CD4-positive, alpha-beta T cell treated with Interleukin-15 for 4 hours (primary cell): ENCODE measurements at places on chromosomes 6 and 20.

DNA sequence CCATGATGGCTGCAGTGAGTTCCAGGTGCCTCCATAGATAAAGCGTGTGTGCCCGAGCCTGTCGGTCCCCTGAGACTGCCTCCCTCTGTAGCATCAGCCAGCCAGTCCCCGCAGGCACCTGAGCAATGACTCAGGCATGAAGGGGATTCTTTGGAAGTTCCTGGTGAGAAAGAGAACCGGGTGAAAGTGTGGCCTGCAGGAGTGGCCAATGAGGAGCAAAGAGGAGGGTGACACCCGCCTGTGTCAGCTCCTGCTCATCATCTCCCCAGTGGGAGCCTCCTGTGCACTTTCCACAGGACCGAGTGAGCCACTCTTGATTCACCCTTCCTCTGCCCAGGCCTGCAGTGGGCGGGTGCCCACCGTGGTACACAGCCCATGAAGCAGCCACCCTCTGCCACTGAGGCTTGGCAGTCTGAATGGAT lies 71.2 kb upstream of the PTPN1 start:
- DNase-seq: no peak

DNA sequence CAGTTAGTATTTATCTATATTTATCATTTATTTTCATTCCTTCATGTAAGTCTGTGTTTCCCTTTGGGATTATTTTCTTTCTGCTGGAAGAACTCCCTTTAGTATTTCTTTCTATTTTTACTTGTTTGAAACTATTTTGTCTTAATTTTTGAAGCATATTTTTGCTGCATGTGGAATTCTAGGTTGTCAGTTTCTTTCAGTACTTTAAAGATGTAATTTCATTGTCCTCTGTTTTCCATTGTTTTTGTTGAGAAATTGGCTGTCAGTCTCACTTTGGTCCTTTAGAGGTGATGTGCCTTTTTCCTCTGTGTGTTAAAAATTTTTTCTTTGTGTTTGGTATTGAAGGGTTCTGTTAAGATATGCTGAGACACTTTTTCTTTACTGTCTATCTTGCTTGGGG lies 17.1 kb downstream of the RNF182 start:
- DNase-seq: no peak

DNA sequence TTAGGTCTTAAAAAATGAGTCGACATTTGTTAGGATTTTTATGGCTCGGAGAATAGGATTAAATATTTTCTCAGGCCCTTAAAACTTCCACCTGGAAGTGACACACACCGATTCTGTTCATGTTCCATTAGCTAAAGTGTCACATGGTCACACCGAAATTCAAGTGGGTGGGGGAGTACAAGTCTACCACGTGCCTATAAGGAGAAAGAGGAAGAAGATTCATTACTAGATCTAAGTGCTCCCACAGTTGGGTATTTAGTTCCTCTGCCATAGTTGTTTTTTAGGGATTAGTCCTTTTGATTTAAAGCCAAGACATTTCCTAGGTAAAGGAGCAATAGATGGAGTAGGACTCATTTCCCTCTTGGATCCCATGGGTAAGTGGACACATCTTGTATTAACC lies 4.9 kb upstream of the TOX2 start:
- no peak for DNase-seq

DNA sequence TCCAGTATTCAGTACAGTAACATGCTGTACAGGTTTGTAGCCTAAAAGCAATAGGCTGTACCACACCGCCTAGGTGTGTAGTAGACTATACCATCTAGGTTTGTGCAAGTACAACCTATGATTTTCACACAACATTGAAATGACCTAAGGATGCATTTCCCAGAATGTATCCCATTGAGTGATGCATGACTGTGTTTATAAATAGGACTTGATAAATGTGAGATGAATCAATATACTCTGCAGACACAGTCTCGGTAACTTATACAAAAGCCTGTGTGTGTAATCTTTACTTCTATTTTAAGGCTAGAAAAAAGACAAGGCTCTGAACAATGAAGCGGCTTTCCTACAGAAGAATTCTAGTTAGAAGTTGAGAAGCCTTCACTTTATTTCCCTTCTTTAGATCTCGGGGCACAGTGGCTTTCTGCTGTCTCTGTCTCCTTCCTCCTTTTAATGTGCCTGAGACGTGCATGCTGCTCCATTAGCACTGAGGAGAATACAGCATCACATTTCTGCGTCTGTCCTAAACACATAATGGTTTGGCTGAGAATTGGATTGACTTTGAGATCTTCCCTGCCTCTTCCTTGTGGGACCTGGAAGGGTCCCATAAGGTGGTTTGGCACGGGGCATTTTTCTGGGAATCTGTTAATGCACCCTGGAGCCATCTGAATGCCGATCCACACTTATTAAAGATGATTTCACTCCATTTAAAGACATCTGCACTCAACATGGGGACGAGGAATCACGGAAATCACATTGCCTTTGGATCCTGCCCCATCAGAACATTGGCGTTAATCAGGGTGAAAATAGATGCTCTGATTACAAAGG lies 112.5 kb downstream of the SCML4 start:
- no peak for DNase-seq

DNA sequence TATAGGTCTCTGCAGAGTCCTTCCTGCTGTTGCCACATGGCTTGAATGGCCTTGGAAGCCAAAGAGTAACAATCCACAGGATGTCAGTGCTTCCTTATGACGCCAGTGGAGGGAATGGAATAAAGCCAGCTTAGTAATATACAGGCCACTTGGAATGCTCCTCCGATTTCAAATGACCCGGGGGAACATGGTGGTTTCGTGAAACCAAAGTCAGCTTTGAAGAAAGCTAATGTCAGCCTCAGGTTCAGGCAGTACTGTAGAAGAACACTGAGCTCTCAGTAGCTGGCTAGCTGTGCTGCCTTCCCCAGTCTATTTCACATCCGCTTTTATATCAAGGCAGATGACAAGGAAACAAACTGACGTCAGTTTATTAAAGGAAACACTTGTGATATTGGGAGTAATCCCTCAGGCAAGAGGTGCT lies 189.1 kb downstream of the DTNBP1 start:
- DNase-seq: no peak

DNA sequence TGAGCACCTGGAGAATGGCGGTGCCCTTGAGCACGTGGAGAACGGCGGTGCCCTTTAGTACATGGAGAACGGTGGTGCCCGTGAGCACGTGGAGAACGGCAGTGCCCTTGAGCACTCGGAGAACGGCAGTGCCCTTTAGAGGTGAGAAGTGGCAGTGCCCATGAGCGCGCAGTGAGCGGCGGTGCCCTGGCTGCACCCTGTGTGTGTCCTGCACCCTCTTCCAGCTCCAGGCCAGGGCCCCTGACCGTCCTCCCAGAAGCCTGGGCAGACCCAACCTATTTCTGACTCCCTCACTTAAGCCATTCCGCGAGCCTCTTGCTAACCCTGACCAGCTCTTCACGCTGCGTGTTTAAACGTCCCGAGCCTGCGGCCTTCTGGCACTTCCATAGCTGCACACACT lies 151.3 kb downstream of the DLL1 start:
- DNase-seq: no peak

DNA sequence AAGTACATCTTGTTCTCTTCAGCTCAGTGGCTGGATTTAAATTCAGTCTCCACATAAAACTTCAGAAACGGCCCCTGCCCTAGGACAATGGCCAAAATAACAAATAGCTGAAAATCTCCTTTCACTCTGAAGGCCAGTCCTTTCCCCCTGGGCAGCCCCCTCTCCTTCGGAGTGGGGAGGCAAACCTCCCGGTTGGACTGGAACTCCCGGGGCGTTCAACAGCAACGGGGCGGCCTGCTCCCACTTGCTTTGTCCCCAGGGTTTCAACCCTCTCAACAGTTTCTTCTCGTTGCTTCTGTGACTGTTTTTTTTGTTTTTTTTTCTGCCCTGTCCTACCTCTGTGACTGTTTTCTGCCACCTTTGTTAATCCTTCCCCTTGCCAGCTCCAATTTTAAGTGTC lies 102.6 kb upstream of the DUSP22 start:
- no peak for DNase-seq

- DNase-seq: no peak
Measured at GRCh38 chr6:157838718-157839430, 15.8 kb downstream of the SNX9 start.

GRCh38 chr6:167472148-167472547 lies 147.3 kb downstream of the TTLL2 start:
- no peak for DNase-seq

DNA sequence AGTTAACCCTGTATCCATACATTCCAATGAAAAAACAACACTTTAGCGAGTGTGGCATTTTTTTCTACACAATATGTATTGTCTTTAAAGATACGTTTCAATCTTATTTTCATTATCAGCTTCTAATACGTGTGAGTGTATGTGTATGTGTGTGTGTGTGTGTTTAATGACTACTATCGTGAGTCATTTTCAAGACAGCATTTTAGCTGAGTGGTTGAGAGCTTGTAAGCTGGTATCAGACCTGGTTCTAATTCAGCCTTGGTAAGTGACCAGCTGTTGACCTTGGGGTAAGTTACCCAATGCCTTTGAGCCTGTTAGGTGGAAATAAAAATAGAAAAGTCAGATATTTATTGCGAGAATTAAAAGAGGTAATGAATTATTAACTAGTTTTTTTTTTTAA lies 320.0 kb upstream of the NT5E start:
- no peak for DNase-seq

DNA sequence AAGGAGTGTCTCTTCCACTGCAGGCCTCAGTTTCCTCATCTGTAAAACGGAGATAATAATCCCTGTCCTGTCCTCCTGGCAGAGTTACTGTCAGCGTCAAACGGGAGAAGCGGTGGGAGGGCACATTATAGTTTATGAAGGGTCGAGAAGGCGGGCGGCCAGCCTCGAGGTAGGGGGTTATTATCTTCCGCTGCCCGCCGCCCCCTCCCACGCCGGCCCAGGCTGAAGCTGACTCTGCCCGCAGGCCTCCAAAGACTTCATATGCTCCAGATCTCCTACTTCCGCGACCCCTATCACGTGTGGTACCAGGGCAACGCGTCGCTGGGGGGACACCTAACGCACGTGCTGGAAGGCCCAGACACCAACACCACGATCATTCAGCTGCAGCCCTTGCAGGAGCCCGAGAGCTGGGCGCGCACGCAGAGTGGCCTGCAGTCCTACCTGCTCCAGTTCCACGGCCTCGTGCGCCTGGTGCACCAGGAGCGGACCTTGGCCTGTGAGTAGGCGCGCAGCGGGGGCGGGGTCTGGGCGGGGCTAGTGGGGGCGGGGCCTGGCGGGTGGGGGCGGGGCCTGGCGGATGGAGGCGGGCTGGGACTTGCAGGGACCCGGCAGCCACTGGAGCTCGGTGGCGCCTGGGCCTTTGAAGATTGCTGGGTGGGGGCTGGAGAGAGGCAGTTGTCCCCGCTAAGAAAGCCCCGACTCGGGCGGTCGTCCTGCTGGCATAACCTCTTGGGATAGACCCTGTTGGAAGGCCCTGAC lies 2.8 kb downstream of the PROCR start:
- DNase-seq: no peak

GRCh38 chr6:14880052-14880451 lies 365.8 kb upstream of the JARID2 start:
- no peak for DNase-seq

DNA sequence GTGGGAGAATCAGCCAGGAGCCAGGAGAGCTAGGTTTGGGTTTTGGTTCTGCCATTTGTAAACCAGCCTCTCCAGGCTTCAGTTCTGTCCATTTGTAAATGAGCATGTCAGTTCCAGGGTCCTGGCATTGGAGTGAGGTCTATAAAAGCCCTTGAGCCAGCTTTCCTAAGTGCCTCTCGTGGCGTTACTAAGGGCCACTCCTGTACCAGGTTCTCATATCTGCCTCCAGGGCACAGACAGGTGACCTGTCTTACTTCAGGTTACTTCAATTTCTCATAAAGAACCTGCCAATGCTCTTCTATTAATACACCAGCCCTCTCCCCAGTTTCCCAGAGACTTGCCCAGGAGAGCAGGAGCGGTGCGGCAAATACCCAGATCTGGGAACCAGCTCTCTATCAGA lies 101.9 kb downstream of the VEGFA start:
- DNase-seq: no peak

GRCh38 chr6:43772681-43773049 lies 2.7 kb downstream of the VEGFA start:
- DNase-seq: no peak

- no peak for DNase-seq
Measured at GRCh38 chr20:32289661-32290431, 12.4 kb downstream of the KIF3B start.

- DNase-seq: no peak
Measured at GRCh38 chr20:21373436-21373835, 23.9 kb downstream of the NKX2-4 start.

DNA sequence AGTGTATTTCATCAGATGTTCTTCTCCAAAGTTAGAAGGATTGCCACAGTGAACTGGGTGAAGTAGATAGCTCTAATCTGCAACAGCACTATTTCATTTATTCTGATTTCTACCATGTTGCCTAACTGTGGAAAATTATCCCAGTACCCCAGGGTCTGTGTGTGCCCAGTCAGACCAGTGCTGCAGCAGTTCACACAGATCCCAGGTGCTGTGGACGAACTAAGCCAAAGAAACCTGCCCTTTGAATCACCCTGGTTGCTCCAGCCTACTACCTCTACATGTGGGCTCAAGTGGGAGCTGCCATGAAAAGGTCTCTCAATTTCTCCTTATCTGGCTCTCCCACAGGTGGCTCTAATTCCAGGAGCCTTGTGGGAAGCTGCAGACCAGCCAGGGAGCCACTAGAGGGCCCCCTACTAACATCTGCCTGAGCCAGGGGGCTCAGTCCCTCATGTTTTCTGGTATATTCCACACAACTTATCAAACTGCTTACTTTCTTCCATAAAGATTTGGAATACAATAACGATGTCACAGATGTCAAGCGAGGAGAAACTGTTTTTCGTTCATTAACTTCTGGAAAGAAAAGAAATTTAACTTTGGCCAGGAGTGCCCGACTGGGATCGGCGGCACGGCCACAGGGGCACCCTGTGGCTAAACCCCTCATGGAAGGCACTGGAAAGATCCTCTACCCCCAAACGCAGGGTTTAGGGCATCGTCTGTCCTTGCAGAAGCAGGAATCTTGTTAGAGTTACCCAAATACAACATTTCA lies 31.6 kb upstream of the LY86 start:
- peak; percentile 34 for DNase-seq

GRCh38 chr20:33120934-33121333 lies 41.5 kb downstream of the BPIFB4 start:
- no peak for DNase-seq

DNA sequence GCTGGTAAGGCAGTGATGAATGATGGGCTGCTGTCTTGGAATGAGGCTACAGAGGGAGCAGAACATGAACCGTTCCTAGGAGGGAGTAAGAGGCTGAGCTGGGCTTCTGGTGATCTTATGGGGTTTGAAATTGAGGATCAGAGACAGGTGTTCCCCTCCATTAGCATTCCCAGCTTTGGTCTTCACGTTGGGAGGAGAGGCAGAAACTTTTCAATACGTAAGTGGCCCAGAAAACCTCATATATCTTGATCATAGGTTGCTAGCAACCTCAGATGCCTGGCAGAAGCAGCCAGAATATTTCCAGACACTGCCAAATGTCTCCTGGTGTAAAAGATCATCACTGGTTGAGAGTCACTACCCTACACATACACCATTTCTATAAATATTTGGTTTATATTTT lies 167.1 kb downstream of the INSM1 start:
- DNase-seq: no peak
